Cerebellar cortex (tissue), 1 donor: ENCODE measurements at places on chromosomes 16 and 17.

- DNase-seq: no peak
Measured at GRCh38 chr17:67139289-67139688, 94.9 kb downstream of the CACNG1 start.

DNA sequence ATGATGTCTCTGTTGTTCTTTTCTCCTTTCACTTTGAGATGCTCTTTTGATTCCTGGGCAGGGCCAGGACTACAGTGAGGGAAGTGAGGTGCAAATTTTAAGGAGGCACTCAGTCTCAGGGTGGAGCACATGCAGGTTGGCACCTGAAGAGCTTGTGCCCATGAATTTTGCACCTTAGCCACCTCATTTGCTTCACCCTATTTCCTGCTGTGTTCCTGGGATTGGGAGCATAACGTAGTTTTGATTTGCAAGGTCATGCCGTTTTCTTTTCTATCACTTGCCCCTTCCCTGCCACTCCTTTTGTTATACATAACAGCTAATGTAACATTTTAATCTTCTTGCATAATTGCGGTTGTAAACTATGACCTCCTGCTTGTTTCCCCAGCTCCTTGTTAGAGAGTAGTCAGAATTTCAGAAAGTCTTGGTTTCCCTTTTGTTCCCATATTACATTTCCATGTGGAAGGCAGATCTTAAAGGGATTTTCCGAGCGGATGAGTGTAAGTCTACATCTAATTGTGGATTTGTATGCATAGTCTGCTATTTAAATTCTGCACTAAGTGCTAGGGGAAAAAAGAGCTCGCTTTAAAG is 9.8 kb downstream of the PMFBP1 start:
- no peak for DNase-seq

DNA sequence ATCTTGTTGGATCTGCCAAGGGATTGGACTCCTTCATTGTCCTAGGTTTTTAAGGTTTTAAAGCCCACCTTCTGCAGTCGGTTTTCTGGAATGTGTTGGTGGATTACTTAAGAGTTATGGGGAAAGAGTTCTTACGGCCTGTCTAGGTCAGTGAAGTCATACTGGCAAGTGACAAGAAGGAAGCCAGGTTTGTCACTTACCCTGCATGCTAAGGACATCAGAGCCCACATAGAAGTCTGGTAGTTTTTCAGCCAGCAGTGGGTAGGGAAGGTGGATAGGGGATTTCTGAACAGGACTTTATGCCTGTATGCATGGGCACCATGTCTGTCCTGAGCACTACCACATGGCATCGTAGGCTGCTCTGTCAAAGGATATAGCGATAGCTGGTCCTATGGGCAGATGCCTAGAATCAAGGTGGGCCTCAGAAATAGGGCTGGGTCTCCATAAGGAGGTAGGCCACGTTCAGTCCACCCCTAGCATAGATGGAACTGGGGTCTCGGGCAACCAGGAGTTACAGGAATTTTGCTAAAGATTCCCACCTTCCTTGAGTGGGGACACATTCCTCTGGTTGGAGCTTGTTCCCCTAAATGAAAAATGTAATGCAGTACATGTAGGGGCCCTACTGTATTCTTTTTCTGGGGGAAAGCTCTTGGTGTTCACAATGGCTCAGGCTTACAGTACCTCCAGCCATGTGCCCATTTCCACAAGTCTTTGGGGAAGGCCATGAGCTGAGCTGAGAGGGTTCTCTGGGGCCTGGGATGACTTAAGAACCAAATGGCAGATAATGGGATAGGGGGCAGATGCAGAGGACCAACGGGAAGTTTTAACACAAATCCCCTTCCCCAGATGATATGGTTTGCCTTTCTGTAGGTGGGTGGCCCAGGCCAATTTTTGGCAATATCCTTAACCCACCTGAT is 27.5 kb downstream of the TRPV2 start:
- DNase-seq: no peak

- peak; percentile 41 for DNase-seq
Measured at GRCh38 chr17:49523706-49524472, 28.8 kb downstream of the NGFR start.

DNA sequence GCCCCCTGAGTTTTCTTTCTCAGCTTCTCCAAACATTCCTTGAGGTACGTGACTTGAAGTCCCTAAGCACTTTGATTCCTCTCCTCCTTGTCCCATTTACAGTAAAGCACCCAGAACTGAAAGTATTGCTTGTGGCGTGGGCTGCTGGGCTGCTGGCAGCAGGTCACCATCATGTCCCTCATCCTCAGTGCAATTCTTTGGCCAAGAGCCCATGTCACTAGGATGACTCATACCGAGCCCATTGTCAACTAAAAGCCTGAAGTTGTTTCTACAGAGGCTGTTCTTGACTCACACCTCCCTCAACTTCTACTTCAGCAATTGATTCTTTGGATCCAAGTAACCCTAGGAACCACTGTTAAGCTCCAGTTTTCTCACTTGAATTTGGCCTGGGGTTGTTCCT is 54.3 kb downstream of the KPNA2 start:
- no peak for DNase-seq

- DNase-seq: no peak
Measured at GRCh38 chr17:80978499-80979497, 12.8 kb upstream of the CHMP6 start.
